ENCODE measurements at places on chromosomes 6 and 20.

GRCh38 chr20:57600320-57601210 lies 19.7 kb downstream of the ZBP1 start:
- DNase-seq, result no peak

DNA sequence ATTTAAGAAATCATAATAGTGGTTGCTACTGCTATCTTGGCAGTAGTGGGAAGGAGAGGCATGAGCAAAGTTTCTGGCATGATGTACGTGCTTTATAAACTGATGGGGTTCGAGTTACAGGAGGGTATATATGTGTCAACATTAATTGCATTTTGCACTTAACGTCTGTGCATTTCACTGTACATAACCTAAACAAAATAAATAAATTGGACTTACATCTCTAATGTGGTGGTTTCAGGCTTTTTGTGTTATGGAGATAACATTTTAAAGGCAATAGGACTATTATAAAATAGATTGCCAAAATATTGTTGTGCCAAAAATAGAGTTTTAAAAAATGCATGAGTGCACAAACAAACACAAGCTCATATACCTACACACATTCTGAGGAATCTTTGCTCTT lies 1001.1 kb upstream of the GJE1 start:
- no peak for DNase-seq

GRCh38 chr20:3224681-3225421 lies 14.1 kb downstream of the SLC4A11 start:
- DNase-seq, result no peak

DNA sequence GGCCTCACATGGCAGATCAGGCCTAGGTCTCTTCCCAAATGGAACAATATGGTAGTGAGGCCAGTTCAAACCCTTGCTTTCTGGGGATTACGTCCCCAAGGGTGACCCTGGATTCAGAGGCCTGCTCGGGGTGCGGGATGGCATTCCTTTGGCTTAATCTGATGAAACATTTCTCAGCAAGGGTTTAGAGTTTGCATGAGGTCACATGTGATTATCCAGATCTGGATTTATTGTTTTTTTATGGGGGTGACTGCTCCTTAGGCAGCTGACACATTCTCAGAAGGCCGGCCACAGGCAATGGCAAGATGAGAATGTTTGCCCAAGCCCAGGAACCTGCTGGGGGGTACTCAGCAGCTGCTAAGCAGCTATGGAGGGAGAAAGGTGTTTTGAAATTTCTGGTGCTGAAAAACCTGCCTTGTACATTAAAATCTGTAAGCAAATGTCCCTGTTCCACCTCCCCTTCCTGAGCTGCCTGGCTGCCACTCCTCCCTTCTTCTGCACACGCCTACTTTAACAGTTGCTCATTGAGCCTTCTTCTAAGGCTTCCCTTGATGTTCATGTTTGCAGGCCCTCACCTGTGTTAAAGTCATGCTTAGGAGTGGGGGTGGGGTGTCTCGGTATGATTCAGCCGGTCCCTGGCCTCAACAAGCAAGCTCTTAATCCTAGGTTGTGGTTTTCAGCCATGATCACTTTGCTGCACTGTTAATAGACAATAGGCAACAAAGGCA lies 37.9 kb upstream of the FUCA2 start:
- DNase-seq, result no peak

GRCh38 chr6:135033238-135033637 lies 21.4 kb downstream of the HBS1L start:
- DNase-seq, result no peak

DNA sequence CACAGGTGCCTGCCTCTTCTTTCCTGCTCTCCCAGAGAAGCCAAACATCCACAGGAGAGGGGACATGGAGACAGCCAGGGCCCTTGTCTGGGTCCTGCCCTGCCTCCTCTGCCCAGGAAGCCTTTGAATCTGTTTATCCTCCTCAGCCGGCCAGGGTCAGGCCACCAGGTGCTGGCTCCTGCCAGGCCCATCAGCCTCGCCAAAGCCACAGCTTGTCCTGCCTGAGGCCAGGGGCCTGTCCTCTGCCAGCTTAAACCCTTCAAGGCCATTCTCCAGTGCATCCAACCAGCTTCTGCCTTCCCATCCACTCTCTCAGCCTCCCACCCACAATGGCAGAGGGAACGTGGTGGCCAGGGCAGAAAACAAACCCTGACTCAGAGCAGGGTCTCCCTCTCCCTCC lies 254.6 kb downstream of the ANKRD60 start:
- no peak for DNase-seq

- no peak for DNase-seq
These were observed 9.1 kb downstream of the UCKL1 start for GRCh38 chr20:63946986-63947637.

- DNase-seq, result no peak
These were observed 70.4 kb downstream of the AKAP7 start for GRCh38 chr6:131205481-131206244.

All from KG1 (cell line).